Fibroblast of upper back skin (primary cell): ENCODE measurements at places on chromosomes 12 and 14.
A peak's percentile ranks its signal among the peaks of the same experiment; 100 is the strongest.

DNA sequence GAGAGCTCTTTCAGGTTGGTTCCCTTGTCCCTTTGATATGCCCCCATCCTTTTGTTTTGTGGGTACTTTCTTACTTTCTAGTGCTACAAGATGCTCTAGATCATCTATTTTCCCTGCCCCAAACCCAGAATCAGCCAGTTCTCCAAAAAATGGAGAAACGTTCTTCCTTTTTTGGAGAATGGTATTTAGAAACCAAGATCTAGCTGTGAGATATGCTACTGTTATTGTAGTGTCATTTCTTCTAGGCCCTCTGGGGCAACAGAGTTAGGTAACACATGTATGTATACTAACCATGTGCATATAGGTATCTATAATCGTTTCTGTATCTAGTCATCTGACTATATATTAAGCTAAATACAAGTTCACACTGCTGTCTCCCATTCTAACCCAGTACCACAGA, 6.9 kb upstream of the IGFBP6 start:
- DNase-seq = no peak

DNA sequence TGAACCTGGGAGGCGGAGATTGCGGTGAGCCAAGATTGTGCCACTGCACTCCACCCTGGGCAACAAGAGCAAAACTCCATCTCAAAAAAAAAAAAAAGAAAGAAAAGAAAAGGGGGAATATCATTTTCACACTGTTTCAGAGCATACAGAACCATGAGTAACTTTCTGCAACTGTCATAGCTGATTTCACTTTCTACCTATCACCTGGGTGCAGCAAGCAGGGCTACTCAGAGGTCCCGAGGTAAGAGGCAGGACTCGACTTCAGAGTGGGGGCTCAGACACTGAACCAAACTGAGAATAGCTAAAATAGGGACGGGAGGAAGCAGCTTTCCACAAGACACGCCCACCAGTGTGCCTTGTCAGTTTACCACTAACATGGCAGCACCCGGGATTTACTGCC, 29.8 kb downstream of the OR10P1 start:
- no peak for DNase-seq

GRCh38 chr12:64992116-64992515, 129.0 kb downstream of the WIF1 start:
- no peak for DNase-seq

DNA sequence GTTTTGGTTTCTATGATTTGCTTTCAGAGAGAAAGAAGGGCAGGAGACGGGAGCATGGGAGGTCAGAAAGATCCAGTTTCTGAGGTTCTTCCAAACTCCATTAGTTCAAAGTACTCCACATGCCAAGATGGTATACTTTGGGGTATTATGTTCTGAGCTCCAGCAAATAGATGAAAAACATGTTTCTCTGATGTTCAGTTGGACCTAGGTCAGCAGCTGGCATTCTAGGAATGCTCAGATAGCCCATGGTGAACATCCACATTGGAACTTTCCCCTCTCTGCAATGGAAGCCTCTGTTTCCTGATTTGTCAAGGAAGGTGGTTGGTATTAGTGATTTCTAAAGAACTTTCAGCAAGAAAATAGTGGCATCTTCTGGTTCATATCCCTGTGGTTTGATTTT, 257.5 kb downstream of the KTN1 start:
- DNase-seq = no peak

DNA sequence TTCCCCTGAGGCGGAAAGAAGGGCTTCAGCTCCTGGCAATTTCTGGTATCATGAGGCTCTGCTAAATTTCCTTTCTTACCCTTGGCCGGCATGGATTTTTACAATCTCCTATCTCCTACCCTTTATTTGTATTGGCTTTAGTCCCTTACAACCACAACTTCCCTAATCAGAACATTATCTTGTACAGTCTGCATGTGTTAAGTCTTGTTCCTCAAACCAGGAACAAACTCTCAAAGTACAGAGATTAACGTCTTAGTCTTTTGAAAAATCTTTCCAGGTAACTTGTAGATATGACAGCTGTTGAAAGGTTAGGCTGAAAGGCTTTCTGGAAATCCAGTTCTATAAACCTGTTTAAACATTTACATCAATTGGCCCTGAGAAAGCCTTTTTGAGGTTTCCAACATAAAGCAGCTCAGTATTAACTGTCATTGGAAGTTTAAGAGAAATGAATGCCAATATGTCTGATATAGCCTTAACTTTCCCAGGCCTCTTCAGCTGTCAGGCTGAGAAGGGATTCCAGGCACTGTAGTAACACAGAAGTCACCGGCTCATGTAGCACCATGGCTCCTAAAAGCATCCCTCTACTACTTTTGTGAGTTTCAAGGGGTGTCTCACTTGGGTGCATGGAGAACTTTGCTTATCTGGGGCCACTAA, 360.5 kb downstream of the FUT8 start:
- no peak for DNase-seq

GRCh38 chr14:50052517-50052916, 63.9 kb downstream of the VCPKMT start:
- no peak for DNase-seq

GRCh38 chr14:102802834-102803523, 25.7 kb downstream of the TRAF3 start:
- no peak for DNase-seq

- DNase-seq = no peak
Measured at GRCh38 chr12:113673458-113674238, 202.0 kb upstream of the LHX5 start.

- no peak for DNase-seq
Measured at GRCh38 chr12:87690236-87690810, 338.9 kb downstream of the C12orf50 start.

DNA sequence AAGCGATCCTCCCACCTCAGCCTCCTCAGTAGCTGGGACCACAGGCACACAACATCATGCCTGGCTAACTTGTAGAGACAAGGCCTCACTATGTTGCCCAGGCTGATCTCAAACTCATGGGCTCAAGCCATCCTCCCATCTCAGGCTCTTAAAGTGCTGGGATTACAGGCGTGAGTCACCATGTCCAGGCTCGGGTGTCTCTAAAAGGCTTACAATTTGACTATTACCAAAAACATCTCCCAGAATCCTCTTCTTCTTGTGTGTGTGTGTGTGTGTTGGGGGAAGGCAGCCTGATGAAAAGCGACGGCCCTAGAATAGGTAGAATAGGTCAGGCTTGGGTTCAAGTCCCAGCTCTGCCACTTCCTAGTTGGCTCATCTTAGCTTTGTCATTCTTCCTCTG, 16.8 kb downstream of the MSI1 start:
- DNase-seq = peak; percentile 47

DNA sequence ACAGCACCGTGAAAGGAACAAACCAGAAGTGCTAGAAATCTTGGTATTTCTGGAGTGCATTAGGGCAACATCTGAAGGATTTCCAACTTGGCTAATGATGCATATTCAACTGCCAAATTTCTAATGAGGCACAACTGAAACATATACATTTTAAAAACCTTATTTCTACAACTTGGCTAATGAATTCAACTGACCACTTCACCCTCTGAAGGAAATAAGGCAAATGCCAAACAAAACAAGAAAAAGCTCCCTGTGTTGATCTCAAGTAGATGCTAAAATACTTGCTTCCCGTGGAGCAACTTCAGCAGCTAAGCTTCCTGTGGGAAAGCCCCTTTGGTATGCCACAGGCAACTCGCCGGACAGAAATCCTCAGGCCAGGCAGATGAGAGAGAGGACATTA, 167.1 kb downstream of the TTC7B start:
- no peak for DNase-seq
